ENCODE measurements at places on chromosomes 1 and 21.

GRCh38 chr1:59415881-59416280, 119.0 kb downstream of the FGGY start:
- DNase-seq: no peak
- H3K4me3 ChIP-seq: no peak overlapping the region
- H3K4me1 ChIP-seq: peaks cover 11% of the 10 kb centered on the region
- no peaks in the 10 kb centered on the region for H3K27me3 ChIP-seq

GRCh38 chr21:42681296-42682206, 28.1 kb downstream of the PDE9A start:
- peaks cover 25% of the 10 kb centered on the region for H3K4me1 ChIP-seq
- no peaks in the 10 kb centered on the region for H3K27me3 ChIP-seq
- DNase-seq: no peak
- H3K27ac ChIP-seq: no peak overlapping the region

- DNase-seq: no peak
- H3K4me1 ChIP-seq: peaks cover 3% of the 10 kb centered on the region
- H3K27ac ChIP-seq: no peak overlapping the region
- H3K36me3 ChIP-seq: no peaks in the 10 kb centered on the region
- H3K27me3 ChIP-seq: no peaks in the 10 kb centered on the region
Measured at GRCh38 chr21:14889080-14889810, 175.6 kb downstream of the NRIP1 start.

DNA sequence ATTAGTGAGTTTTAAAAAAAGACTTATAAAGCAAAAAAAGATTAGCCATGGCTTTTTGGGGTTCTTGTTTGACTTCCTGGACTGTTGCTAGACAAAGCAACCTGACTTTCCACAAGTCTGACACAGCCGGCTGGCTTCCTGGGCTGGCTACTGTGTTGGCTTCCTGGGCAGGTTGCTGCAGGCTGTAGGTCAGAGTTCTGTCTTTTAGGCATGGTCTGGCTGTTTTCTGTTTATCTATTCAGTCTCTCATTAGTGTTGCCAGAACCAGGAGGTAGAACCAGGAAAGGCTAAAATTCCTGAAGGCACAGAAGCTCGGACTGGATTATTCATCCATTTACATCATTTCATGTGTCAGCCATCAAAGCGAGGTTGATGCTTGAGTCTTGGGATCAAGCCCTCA, 88.6 kb upstream of the SLC35F3 start:
- H3K27me3 ChIP-seq: peaks cover 36% of the 10 kb centered on the region
- no peaks in the 10 kb centered on the region for H3K4me1 ChIP-seq
- no peak overlapping the region for H3K27ac ChIP-seq

GRCh38 chr1:101438359-101438758, 201.5 kb downstream of the S1PR1 start:
- H3K4me3 ChIP-seq: no peak overlapping the region
- H3K27me3 ChIP-seq: no peaks in the 10 kb centered on the region
- H3K4me1 ChIP-seq: peaks cover 12% of the 10 kb centered on the region
- H3K27ac ChIP-seq: no peak overlapping the region

DNA sequence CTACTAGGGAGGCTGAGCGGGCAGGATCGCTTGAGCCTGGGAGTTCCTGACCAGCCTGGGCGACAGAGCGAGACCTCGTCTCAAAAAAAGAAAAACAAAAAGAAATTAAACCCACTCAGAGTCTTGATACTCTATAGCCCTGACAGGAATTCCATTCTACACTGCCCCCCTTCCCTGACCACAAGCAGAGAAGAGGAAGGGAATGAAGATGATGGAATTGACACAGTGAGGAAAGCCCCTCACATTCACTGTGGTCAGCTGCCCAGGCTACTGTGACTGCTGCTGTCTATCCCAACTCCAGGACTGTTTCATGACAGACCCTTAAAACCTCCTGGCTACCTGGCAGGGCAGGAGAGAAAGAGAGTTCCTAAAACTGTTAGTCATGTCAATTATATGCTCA, 12.1 kb downstream of the LIN9 start:
- peaks cover 4% of the 10 kb centered on the region for H3K4me1 ChIP-seq
- DNase-seq: no peak
- H3K36me3 ChIP-seq: no peaks in the 10 kb centered on the region
- no peak overlapping the region for H3K4me3 ChIP-seq
- no peak overlapping the region for H3K27ac ChIP-seq
- no peaks in the 10 kb centered on the region for H3K27me3 ChIP-seq

GRCh38 chr1:107817935-107818334, 147.0 kb downstream of the VAV3 start:
- DNase-seq: no peak
- no peaks in the 10 kb centered on the region for H3K27me3 ChIP-seq
- H3K27ac ChIP-seq: no peak overlapping the region
- no peaks in the 10 kb centered on the region for H3K4me1 ChIP-seq
- H3K4me3 ChIP-seq: no peak overlapping the region

GRCh38 chr1:17265162-17265561, 16.3 kb downstream of the PADI3 start:
- peaks cover 6% of the 10 kb centered on the region for H3K27me3 ChIP-seq
- no peaks in the 10 kb centered on the region for H3K36me3 ChIP-seq
- no peak overlapping the region for H3K4me3 ChIP-seq
